ENCODE measurements at places on chromosomes 5 and 9. TPM values are rescaled to one million over a fixed set of nuclear protein-coding genes. Genes with fewer than 3 reads are reported as not detected.

OTP gene
- not detected for total RNA-seq

ARHGEF37 gene
- total RNA-seq, result 21.8 TPM

OLFML2A gene
- total RNA-seq, result 12.2 TPM

EQTN gene
- total RNA-seq, result 1.4 TPM

PCDHGC5 gene
- total RNA-seq, result 1.4 TPM

GRCh38 chr5:63154476-63155309 is 576.1 kb downstream of the LRRC70 start:
- no peak for DNase-seq
- H3K4me3 ChIP-seq, result no peak overlapping the region
- H3K27ac ChIP-seq, result no peak overlapping the region
- no peaks in the 10 kb centered on the region for H3K4me1 ChIP-seq
- no peaks in the 10 kb centered on the region for H3K36me3 ChIP-seq

DNA sequence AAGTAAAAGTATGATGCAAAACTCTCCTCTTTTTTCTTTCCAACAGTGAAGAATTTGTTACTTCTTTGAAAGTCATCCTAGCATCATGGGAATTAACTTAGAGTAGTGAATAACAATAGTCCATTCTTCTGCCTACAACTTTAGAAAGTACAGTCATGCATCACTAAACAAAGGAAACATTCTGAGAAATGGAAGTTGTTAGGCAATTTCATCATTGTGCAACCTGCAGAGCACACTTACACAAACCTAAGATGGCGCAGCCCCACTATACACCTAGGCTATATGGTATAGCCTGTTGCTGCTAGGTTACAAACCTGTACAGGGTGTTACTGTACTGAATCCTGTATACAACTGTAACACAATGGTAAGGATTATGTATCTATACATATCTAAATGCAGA is 1209.3 kb upstream of the C9orf72 start:
- H3K4me3 ChIP-seq, result no peak overlapping the region
- H3K27ac ChIP-seq, result no peak overlapping the region
- H3K4me1 ChIP-seq, result no peaks in the 10 kb centered on the region
- H3K36me3 ChIP-seq, result no peaks in the 10 kb centered on the region

DNA sequence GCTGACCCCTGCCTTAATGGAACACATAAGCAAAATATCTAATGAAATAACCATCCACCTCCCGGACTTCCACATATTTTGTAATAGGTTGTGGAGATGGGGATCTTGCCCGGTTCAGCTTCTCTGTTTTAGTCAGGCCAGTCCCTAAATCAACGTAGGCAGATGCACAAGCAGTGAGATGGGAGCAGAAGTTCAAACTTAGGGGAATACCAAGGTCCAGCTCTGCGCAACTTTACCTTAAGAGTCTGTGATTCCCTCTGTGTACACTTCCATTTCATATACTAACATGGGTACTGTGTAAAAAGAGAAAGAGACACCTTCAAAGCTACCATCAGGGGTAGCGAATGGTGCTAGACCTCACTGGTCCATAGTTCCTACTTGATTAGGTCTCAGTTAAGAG is 110.9 kb downstream of the NTRK2 start:
- no peak for DNase-seq
- H3K4me1 ChIP-seq, result no peaks in the 10 kb centered on the region
- H3K4me3 ChIP-seq, result no peak overlapping the region
- H3K36me3 ChIP-seq, result no peaks in the 10 kb centered on the region
- H3K27me3 ChIP-seq, result no peaks in the 10 kb centered on the region

DNA sequence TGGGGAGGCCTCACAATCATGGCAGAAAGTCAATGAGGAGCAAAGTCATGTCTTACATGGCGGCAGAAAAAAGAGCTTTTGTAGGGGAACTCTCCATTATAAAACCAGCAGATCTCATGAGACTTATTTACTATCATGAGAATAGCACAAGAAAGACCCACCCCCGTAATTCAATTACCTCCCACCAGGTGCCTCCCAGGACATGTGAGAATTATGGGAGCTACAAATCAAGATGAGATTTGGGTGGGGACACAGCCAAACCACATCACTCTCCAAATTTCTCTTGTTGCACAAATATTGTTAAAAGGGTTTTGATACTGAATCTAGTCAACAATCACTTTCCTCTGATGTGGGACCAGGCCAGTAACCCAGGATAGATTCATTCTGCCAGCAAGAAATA is 1176.1 kb downstream of the CDH9 start:
- no peaks in the 10 kb centered on the region for H3K27me3 ChIP-seq
- no peaks in the 10 kb centered on the region for H3K4me1 ChIP-seq
- H3K27ac ChIP-seq, result no peak overlapping the region
- no peaks in the 10 kb centered on the region for H3K36me3 ChIP-seq
- DNase-seq, result no peak

- peaks cover 2% of the 10 kb centered on the region for H3K27me3 ChIP-seq
- H3K27ac ChIP-seq, result no peak overlapping the region
- H3K36me3 ChIP-seq, result no peaks in the 10 kb centered on the region
Measured at GRCh38 chr5:135320718-135321484, 78.1 kb downstream of the MACROH2A1 start.

GRCh38 chr9:133088756-133089155 is 27.0 kb downstream of the CEL start:
- H3K27me3 ChIP-seq, result no peaks in the 10 kb centered on the region
- no peak overlapping the region for H3K27ac ChIP-seq
- H3K36me3 ChIP-seq, result no peaks in the 10 kb centered on the region
- no peak overlapping the region for H3K4me3 ChIP-seq
- no peaks in the 10 kb centered on the region for H3K4me1 ChIP-seq

DNA sequence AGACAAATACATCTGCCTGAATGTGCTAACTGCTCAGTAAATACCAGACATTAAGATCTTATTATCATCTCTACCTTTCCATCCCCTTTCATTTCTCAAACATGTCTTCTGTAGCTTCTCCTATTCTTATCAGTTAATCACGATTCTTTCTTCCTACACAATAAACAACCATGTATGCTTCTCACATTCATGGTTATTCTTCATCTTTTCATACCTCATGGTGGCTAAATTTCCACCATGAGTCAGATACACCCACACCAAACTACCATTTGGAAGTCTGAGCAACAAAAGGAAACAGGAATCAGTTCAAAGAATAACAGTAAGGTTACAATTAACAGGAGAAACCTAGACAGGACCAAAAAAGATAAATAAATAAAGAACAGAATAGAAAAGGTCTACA is 7.7 kb downstream of the ZNF622 start:
- no peak for DNase-seq
- no peak overlapping the region for H3K4me3 ChIP-seq
- no peaks in the 10 kb centered on the region for H3K27me3 ChIP-seq
- peaks cover 4% of the 10 kb centered on the region for H3K4me1 ChIP-seq
- H3K36me3 ChIP-seq, result peaks cover 5% of the 10 kb centered on the region

GRCh38 chr9:93345643-93346230 is 105.7 kb upstream of the FAM120A start:
- H3K27ac ChIP-seq, result no peak overlapping the region
- no peaks in the 10 kb centered on the region for H3K36me3 ChIP-seq
- DNase-seq, result no peak
- H3K27me3 ChIP-seq, result no peaks in the 10 kb centered on the region
- H3K4me3 ChIP-seq, result no peak overlapping the region

DNA sequence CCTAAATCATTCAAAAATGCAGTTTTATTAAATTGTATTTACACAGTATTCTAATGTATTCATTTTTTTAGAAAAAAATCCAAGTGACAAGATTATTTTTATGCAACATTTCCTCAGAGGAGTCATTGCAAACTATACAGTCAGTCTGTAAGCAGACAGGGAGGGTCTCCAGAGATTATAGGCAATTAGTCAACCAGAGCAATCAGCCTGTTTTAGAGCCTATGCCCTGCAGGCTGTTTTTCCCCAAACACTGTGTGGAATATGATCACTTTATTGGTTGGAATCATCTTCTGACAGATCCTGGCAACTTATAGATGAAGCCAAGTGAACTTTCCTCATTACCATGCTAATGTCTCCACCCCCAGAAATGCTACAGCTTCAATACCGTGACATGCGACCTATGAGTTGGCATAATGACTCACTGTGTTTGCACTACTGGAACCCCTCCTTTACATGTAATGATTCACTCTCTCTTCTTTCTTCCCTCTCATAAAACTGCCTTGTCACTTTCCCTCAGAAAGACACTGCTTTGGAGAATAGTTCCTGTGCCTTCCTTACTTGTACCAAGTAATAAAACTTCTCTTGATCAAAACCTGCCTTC is 577.7 kb upstream of the FTMT start:
- no peaks in the 10 kb centered on the region for H3K4me1 ChIP-seq
- no peak overlapping the region for H3K4me3 ChIP-seq
- peak; percentile 24 for DNase-seq
- H3K27me3 ChIP-seq, result no peaks in the 10 kb centered on the region
- H3K36me3 ChIP-seq, result no peaks in the 10 kb centered on the region
- H3K27ac ChIP-seq, result no peak overlapping the region

DNA sequence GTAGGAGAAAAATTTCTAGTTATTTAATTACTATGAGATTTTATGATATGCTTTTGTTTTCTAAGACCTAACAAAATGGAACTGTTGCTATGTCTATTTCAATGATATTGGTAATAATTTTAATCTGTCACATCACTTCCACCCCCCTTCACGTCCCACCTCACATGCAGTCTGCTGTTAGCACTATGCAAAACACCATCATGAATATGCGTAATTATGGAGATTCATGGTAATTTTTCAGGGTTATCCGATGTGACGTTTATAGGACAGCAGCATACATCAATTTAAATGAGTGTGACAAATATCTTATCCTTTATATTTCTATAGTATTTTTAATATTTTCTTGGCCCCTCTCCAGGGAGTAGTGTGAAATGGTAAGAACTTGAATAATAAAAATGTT is 283.8 kb upstream of the TMEM161B start:
- no peaks in the 10 kb centered on the region for H3K36me3 ChIP-seq
- H3K4me1 ChIP-seq, result no peaks in the 10 kb centered on the region
- H3K27ac ChIP-seq, result no peak overlapping the region
- no peaks in the 10 kb centered on the region for H3K27me3 ChIP-seq
- DNase-seq, result no peak
- H3K4me3 ChIP-seq, result no peak overlapping the region

GRCh38 chr5:55570026-55570425 is 35.3 kb upstream of the PLPP1 start:
- no peaks in the 10 kb centered on the region for H3K27me3 ChIP-seq
- no peaks in the 10 kb centered on the region for H3K4me1 ChIP-seq
- no peak for DNase-seq
- H3K36me3 ChIP-seq, result no peaks in the 10 kb centered on the region
- H3K27ac ChIP-seq, result peak overlapping the region; percentile 9
